Adipose tissue (tissue), 3 donors: ENCODE measurements at places on chromosomes 12 and 14. TPM values are rescaled to one million over a fixed set of nuclear protein-coding genes. Genes with fewer than 3 reads are reported as not detected.

PAX9 gene
- polyA plus RNA-seq = 0.06 TPM

RPAP3 gene
- polyA plus RNA-seq = 5.9 TPM

PLBD1 gene
- 12.9 TPM for polyA plus RNA-seq

HCAR1 gene
- 0.79 TPM for polyA plus RNA-seq

KRT75 gene
- polyA plus RNA-seq = 0.11 TPM

SYNE2 gene
- polyA plus RNA-seq = 25.3 TPM

ASPG gene
- polyA plus RNA-seq = 2.0 TPM

AICDA gene
- polyA plus RNA-seq = not detected

SLC7A8 gene
- 25.9 TPM for polyA plus RNA-seq

DCAF4 gene
- 2.8 TPM for polyA plus RNA-seq

SMAGP gene
- polyA plus RNA-seq = 9.4 TPM

VEZT gene
- polyA plus RNA-seq = 17.2 TPM

NOVA1 gene
- polyA plus RNA-seq = 24.0 TPM

TAS2R14 gene
- 0.28 TPM for polyA plus RNA-seq

KRT83 gene
- polyA plus RNA-seq = not detected

HOXC4 gene
- 0.18 TPM for polyA plus RNA-seq

SERPINA4 gene
- not detected for polyA plus RNA-seq

SIX4 gene
- 0.22 TPM for polyA plus RNA-seq

CYP27B1 gene
- 3.0 TPM for polyA plus RNA-seq

EML5 gene
- polyA plus RNA-seq = 0.21 TPM

LRRIQ1 gene
- 0.07 TPM for polyA plus RNA-seq

METTL1 gene
- polyA plus RNA-seq = 25.8 TPM

SYT1 gene
- polyA plus RNA-seq = 0.22 TPM

PMCH gene
- polyA plus RNA-seq = not detected
